ENCODE measurements at places on chromosomes 11 and 22.

DNA sequence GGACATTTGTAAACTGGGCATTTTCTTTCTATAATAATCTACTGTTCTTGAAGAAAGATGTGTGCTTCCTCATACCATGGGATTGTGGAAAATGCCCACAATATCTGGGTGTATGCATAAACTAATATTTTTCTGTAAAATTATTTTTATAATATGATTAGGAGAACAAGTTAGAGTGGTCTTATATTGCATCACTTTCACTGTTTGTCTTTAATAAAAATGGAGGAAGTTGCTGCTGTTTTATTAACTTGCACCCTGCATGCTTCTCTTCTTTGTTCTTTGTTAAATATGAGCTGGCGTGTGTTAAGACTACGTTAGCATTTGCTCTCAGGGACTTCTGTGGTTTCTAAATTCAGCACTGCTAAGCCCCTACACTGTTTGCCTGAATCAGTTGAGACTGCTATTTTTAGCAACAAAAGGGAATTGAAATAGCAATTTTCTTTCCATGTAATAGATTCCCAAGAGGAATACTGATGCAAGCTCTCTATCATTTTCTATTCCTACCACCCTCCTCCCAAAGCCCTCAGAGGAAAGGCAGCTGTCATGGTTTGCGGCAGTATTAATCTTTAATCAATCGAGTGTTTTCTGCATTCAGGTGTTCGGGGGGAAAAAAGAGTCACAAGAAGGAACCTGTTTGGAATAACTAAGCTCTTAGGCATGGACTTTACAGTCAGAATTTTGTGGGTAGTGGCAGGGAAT, 56.1 kb downstream of the HSD17B12 start:
- DNase-seq = no peak

DNA sequence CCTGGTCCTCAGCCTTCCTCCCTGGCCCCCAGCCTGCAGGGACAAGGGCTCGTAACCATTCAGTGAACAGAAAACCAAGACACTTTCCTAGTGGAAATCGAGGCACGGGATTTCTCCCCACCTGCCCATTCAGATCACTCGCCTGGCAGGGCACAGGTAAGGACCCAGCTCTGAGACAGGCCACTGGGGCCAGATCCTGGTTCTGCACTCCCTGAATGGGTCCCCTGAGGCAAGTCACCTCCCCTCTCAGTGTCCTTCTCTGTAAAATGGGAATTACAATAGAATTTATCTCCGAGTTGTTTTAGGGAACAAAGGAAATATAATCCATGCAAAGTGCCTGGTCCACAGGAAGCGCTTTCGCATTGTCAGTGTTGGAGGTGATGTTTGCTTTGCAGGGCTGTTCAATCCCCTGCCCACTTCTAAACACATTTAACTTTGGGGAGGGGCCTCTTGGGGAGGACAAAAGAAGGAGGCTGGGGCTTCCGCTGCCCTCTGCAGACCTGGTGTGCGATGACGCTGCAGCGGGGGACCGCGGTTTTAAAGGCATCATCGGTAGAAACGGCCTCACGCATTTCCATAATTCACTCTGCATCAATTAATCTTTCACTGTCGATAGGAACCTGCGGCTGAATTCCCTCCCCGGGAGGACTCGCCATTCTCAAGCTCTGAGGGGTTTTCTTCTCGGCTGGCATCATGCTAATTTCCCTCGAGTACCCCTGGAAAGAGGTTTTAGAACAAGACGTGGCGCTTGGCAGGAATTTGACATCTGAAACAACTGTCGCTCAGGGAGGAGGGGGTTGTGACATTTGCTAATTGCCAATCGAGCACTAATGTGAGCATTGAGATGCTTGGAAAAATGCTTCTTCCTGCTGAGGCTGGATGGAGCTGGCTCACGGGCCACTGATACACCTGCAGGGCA, 70.4 kb upstream of the FGF3 start:
- DNase-seq = no peak

- no peak for DNase-seq
These were observed 1383.3 kb downstream of the TBC1D22A start for GRCh38 chr22:48145738-48146137.

DNA sequence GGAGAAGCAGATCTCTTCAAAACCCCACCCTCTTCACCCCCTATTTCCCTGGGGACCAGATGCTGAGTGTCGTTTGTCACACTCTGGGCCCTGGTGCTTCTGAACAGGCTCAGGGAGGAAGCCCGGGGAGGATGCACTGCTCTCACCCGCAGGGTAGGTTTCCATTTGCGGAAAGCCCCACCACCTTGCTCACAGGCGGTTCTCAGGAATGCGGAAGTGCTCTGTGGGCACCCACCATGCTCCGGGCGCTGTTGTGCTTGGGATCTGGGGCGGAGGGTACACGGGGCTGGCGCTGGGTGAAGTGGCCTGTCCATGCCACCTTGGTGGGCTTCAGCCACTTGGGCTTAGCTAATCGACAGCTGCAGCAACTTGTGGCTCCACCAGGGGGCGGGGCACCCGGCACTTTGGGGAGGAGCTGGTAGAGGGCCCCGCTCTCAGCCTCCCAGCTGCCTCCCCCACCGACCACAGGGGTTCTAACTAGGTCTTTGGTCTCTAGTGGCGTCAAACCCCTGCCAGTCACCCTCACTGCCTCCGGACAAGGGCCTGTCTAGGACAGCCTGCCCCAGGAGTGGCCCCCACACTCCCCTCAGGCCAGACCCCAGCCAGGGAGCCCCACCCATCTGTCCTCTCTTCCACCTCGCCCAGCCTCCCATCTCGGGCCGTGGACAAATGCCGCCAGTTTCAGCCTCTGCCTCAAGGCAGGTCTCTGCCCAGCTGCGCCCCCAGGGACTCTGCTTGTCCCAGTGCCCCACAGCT, 7.4 kb downstream of the NDUFV1 start:
- DNase-seq = peak; percentile 84

GRCh38 chr11:111441443-111441842, 62.4 kb upstream of the POU2AF1 start:
- DNase-seq = no peak

GRCh38 chr11:93921695-93922468, 71.5 kb upstream of the VSTM5 start:
- no peak for DNase-seq

DNA sequence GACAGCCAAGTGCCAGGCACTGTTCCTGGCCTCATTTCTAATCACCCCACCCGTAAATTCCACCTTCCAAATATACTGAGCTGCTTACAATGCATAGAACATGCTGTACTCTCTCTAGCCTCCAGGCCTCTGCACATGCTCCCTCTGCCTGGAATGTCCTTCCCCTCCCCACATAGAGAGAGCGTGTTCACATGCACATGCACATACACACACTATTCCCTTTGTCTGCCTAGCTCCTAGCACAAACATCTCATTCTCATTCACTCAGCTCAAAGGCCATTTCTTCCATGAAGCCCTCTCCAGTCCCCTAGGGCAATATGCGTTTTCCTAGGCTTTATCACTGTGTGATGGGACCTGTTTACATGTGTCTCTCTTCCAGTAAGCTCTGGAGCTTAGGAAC, 144.6 kb downstream of the WT1 start:
- no peak for DNase-seq

- DNase-seq = peak; percentile 90
These were observed 164.6 kb downstream of the ETS1 start for GRCh38 chr11:128422576-128423370.

GRCh38 chr11:105609341-105609781, 512 bp upstream of the GRIA4 start:
- no peak for DNase-seq

DNA sequence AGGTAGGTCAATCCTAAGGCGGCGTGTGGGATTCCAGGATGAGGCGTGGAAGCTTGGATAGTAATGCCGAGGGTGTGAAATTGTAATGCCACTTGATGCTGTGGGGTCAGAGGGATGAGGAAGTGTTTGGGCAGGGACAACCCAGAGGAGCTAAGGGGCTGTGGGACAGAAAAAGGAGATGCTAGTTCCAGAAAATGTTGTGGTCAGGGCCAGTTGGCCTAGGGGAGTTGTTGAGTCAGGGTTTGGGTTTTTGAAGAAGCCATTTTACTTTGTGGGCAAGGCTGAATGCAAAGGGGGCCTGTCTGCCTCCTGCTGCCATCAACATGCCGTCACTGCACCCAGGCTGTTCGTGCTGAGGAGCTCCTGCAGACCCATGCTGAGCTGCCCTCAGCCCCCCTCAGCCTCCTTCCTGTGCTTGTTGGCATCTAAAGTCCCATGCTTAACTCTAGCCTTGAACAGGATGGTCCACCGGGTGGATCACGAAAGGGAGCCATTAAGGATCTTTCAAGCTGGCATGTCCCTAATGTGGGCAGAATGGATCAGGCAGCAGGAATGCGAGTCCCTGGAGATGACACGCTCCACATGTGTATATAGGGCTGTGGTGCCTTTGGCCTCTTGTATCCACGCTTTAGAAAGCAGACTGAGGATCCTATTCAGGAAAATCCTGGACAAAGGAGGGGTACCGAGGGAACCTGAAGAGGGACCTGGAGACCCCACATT, 2.1 kb downstream of the C11orf16 start:
- no peak for DNase-seq

- DNase-seq = no peak
These were observed 2.9 kb downstream of the SLC16A8 start for GRCh38 chr22:38080850-38081635.

- no peak for DNase-seq
These were observed 76.2 kb downstream of the ARHGAP32 start for GRCh38 chr11:129115652-129116586.

GRCh38 chr11:110094298-110095285, 1.4 kb downstream of the ZC3H12C start:
- no peak for DNase-seq

GRCh38 chr11:92852229-92852628, 117.2 kb upstream of the MTNR1B start:
- no peak for DNase-seq

DNA sequence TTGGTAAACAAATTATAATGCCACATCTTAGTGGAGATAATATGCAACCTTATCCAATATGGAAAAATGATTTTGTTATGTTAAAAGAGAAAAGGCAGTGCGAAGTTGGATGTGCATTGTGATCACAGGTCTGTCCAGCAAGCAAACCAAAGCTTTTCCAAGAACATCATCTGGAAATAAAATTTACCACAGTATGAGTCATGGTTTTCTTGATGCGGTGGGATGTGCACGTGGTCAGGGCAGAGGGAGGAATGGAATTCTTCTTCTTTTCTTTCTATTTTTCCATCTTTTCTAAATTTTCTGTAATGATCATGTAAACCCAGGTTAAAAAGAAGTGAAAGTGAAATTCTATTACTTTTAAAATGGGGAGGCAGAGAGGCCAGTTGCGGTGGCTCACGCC, 169.8 kb downstream of the C11orf91 start:
- no peak for DNase-seq

- no peak for DNase-seq
These were observed 56.8 kb downstream of the GUCY1A2 start for GRCh38 chr11:106961518-106961917.

DNA sequence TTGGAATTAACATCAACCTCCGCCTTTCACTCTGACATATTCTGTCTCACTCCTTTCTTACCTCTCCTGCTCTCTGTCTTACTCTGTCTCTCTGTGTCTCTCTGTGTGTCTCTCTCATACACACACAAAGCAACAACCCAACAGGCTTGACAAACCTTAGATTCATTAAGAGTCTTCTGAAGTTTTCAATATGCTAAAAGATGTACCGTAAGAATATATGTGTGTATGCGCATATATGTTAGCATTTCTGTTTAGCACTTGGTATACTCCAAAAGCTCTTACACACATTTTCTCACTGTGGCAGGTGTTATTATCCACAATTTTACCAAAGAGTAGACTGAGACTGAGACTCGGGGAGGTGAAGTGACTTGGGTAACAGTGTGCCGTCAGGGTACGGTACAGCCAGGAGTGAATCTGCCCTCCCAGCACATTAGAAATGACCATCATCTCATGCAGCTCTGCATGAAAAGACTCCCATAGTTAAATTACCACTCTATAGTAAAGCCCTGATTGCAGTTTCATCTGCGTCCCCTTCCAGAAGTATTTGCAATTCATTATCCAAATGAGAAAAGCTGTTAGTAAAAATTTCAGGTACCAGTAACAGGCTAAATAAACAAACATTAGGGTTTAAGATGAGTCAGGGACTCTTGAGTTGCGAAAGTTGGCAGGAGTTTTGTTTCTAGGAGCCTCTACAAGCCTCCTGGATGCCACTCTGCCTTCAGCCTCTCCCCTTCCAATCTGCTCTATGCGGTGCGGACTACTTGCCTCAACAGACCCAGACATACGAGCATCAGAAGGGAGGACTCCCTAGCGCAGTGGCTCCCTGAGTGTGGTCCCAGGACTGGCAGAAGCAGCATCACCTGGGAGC, 195.2 kb upstream of the TMEM45B start:
- no peak for DNase-seq

DNA sequence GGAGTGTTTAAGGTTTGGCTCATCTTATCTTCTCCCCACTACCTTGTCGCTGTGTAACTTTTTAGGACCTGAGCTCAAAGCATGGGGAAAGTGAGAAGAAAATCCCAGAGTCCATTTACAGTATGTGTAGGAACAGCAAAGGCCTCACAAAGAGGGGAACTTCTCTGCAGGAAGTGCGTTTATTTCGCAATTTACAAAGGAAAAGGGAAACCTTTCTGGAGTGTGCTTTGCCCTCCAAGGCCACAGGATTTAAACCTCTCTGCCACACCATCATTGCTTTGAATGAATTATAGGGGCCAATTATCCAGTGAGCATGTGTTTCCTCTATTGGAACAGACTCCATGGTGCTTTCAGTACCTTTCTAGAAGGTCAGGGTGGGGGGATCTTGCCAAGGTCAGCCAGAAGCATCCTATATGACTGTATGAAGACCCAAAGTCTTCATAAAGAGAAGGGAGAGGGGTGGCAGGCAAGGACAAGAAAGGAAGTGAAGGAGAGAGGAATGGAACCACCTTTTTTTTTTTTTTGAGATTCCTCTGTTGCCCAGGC, 68.1 kb upstream of the LMO2 start:
- DNase-seq = no peak

GRCh38 chr22:30810105-30810504, 115.4 kb downstream of the OSBP2 start:
- DNase-seq = no peak

DNA sequence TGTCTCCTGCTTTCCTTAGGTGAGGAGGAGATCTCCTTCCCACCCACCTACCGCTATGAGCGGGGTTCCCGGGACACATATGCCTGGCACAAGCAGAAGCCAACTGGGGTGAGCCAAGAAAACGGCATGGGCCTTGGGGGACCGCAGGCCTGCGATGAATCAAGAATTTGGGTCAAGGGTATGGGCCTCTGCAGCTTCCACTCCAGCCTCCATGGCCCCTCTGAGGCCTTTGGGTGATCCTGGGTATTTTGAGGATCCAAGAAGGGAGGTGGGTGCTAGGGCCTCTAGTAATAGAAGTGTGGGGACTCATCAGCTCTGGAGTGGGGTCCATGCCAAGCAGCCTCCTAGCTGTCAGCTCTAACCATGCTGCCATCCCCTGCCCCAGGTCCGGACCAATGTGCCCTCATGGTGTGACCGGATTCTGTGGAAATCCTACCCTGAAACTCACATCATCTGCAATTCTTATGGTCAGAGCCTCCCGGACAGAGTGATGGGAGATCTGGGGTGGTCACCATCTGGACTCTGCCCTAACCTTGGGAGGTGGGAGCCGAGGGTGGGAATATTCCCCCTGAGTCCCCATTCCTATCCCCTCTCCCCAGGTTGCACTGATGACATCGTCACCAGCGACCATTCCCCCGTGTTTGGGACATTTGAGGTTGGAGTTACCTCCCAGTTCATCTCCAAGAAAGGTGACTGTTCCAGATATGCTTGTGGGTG, 8.6 kb downstream of the INPPL1 start:
- DNase-seq = no peak

Measured in naive thymus-derived CD8-positive, alpha-beta T cell (primary cell).